Right ventricle myocardium inferior (tissue), 1 donor: ENCODE measurements at places on chromosomes 2 and 18. TPM values are rescaled to one million over a fixed set of nuclear protein-coding genes. Genes with fewer than 3 reads are reported as not detected.
A peak's percentile ranks its signal among the peaks of the same experiment; 100 is the strongest.

- no peak for DNase-seq
Measured at GRCh38 chr2:191115804-191116203, 35.0 kb downstream of the STAT4 start.

- no peak for DNase-seq
Measured at GRCh38 chr2:143553261-143553660, 424.0 kb downstream of the ARHGAP15 start.

GRCh38 chr2:10398496-10398895 lies 49.6 kb downstream of the ODC1 start:
- no peak for DNase-seq

DNA sequence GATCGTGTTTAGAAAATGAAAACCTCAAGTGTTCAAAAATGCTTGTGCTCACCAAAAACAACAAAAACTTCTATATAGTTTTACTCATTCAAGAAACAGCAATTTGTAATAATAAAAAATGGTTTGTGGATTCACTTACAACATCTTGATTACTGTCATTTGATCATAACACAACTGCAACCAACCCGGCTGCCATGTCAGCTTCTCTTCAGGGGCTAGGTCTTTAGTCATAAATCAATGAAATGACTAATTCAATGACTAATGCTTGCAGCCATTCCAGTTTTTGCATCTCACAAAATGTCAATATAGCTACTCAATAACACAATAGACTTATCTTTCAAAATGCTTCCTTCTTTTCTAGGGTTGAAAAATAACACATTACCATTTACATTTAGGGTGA lies 128.0 kb downstream of the OLA1 start:
- no peak for DNase-seq

GRCh38 chr2:43819491-43820163 lies 19.0 kb downstream of the ABCG5 start:
- no peak for DNase-seq

DNA sequence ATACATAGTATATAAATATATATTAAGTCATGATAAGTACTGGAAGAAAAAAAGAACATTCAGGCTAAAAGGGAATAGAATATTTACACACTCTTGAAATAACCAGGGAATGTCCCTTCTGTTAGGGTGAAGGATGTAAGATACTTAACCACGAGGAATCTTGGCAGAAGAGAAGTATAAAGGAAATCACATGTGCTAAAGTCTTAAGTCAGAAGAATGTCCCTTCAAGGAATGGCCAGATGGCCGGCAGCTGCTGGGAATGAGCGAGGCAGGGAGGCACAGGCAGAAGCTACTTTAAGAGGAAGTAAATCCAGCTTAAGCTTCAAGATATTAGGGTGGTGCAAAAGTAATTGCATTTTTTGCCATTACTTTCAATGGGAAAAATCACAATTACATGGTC lies 5.5 kb downstream of the CCDC102B start:
- DNase-seq = peak; percentile 87

GRCh38 chr2:177164584-177165052 lies 48.0 kb upstream of the HNRNPA3 start:
- DNase-seq = peak; percentile 85

DNA sequence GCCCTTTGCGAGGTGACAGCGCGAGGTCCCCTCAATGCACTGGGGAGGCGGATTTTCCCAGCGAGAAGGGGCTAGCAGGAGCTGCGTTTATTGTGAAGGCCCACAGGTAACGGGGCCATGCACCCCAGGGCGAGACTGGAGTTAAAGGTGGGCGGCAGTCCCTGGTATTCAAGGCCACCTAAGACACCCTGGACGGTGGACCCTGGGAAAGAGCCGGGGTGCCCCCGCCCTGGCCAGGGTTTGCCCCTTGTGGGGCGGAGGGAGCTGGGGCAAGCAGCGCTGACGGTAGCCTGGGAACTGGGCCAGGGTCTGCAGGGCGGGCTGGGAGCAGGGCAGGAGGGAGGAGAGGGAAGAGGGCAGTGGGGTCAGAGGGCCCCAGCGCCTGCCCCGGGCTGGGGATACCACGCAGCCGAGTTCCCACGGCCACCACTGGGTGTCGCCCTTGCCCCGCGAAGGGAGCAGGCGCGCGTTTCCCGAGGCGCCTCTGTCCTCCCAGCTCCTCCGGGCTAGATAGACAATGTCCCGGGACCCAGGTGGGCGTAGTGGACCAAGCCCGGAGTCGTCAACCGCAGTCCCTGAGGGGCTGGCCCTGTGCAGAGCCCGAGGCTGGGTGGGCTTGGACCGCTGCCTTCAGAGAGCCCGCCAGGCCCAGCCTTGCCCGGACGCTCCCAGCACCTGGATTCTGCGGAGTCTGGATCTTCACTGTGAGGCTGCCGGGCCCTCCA lies 80.2 kb downstream of the SMAD4 start:
- DNase-seq = peak; percentile 79

DNA sequence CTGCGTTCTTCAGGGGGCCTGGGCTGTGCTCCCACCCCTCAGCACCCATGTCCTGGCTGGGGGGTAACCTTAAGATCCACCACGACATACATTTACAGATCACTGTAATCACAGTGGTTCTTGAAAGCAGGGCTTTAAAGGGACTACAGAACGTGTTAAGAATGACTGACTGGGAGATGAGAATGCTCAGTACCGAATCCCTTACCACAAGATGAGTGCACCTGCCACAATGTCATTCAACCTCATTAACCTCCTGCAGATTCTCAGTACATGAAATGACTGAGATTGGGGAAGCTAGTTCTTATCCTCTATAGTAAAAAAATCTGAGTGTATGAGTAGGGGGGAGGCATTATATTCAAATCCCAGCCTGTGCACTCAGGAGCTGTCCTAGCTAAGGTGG lies 10.5 kb upstream of the PIEZO2 start:
- DNase-seq = no peak

Gene PSMA8
- 0.14 TPM for total RNA-seq

Gene IL36B
- total RNA-seq = not detected

Gene DSC2
- 26.0 TPM for total RNA-seq

Gene ASXL3
- 3.2 TPM for total RNA-seq

Gene ST8SIA3
- total RNA-seq = not detected

Gene ABHD1
- total RNA-seq = 2.4 TPM
